ENCODE measurements at places on chromosomes 7 and 10. TPM values are rescaled to one million over a fixed set of nuclear protein-coding genes. Genes with fewer than 3 reads are reported as not detected.

GRCh38 chr10:7787150-7787856 is 490 bp downstream of the KIN start:
- no peak for DNase-seq
- no peak overlapping the region for H3K4me3 ChIP-seq
- no peak overlapping the region for H3K27ac ChIP-seq

DNA sequence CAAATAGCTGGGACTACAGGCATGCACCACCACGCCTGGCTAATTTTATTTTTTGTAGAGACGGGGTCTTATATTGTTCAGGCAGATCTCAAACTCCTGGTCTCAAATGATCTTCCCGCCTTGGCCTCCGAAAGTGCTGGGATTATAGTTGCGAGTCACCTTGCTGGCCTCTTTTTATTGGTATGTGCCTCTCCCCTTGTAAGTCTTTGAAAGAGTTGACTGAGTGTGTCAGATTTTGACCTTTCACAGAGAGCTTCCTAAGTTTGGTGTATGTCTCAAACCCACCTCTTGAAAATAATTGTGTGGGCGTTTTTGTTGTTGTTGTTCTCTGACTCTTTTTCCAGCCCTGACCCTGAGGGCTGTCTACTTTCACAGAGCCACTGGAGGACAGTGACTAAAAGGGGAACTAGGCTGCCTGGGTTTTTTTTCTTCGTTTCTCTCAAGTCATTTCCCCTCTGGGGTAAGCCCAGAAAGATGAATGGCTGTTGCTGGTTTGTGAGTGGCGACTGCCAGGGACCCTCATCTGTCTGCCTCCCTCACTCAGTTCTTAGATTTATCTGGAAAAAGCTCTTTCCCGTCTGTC is 262.8 kb downstream of the ZEB1 start:
- no peak overlapping the region for H3K4me3 ChIP-seq
- DNase-seq: no peak
- H3K27me3 ChIP-seq: peaks cover 3% of the 10 kb centered on the region
- no peaks in the 10 kb centered on the region for H3K36me3 ChIP-seq
- H3K4me1 ChIP-seq: no peaks in the 10 kb centered on the region
- H3K27ac ChIP-seq: no peak overlapping the region

DNA sequence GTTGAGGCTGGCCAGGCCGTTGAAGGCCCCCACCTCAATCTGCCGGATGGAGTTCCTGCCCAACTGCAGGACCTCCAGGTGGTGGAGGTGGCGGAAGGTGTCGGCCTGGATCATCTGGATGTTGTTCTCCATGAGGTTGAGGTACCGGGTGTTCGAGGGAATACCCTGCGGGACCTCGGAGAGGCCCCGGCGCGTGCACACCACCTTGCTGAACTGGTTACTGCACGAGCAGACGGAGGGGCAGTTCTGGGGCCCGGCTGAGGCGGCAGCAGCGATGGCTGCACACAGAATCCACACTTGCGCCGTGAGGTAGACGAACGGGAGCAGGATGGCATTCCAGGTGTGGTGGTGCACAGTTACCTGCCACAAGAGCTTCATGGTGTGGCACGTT is 979 bp downstream of the LRRC4 start:
- H3K4me1 ChIP-seq: peaks cover 22% of the 10 kb centered on the region
- H3K27ac ChIP-seq: peak overlapping the region; percentile 86
- no peak for DNase-seq
- H3K4me3 ChIP-seq: peak overlapping the region; percentile 80

Gene PLEKHS1
- not detected for total RNA-seq

Gene CDHR3
- 21.5 TPM for total RNA-seq

Gene PNLIPRP2
- not detected for total RNA-seq

DNA sequence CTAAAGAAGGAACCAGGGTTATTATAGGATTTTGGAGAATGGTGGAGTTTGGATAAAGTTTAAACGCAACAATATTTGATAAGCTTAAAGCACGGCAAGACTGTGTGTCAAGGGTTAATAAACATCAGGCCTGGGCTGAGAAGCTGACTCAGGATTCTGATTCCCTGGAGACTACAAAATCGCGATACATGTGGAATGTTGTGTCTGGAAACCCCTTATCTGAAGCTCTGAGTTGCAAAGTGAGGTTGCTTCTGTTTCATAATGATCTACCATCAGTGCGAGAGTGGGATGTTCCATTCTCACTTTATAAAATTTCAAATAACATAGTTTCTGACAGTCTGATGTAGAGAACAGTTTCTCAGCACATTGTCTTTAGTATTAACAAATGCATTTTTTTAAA is 7.8 kb downstream of the C1GALT1 start:
- DNase-seq: no peak
- peaks cover 39% of the 10 kb centered on the region for H3K36me3 ChIP-seq
- no peak overlapping the region for H3K4me3 ChIP-seq
- peaks cover 22% of the 10 kb centered on the region for H3K4me1 ChIP-seq
- H3K27me3 ChIP-seq: no peaks in the 10 kb centered on the region
